ENCODE measurements at places on chromosomes 5 and 9. TPM values are rescaled to one million over a fixed set of nuclear protein-coding genes. Genes with fewer than 3 reads are reported as not detected.

DNA sequence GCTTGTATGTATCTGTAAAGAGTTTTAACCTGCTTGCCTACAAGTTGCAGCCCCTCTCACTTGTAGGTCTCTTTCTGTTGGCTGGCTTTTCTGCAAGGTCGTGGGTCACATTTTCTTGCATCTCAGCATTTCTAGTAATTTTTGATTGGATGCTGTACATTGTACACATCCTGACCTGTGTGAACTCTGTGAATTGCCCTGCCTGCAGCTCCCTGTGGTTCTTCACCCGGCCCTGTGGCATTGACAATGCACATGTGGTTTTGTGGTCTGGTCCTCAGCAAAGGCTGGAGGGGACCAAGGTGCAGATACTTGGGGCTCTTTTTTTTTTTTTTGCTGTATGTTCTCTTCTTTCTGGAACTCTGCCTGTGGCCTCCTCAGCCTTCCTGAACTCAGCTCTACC lies 53.6 kb downstream of the WNK2 start:
- no peak for DNase-seq

GRCh38 chr5:105735704-105736103 lies 1935.0 kb downstream of the EFNA5 start:
- DNase-seq: no peak

DNA sequence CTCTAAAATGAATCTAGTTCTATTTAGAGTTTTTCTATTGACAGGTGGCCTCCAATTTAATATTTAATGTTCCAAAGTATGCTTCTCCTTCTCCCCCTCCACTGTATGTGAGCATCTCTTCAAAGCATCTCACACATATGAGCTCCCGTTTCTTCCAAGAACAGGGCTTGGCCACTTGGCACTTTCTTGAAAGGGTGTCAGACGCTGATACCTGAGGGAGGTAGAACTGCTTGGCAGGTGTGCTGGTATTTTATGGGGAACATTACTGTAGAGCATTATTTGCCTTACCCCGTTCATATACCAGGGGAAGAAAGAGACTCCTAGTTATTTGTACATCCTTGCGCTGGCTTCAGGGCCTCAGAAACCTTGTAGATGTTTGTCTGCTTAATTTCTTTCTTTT lies 1.9 kb downstream of the RCL1 start:
- no peak for DNase-seq

GRCh38 chr5:122019919-122020590 lies 58.0 kb downstream of the LOX start:
- DNase-seq: no peak

DNA sequence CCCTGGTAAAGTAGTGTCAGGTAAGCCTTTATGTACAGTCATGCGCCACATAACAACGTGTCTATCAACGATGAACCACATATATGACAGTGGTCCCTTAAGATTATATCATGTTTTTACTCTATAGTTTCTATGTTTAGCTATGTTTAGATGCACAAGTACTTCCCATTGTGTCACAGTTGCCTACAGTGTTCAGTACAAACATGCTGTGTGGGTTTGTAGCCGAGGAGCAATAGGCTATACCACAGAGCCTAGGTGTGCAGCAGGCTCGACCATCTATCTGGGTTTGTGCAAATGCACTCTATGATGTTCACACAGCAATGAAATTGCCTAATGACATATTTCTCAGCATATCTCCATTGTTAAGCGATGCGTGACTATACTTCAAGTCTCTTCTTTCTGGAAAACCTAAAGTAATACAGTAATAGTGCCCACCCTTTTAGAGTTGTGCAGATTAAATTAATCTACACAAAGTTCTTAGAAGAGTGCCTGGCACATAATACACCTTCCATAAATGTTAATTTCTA lies 295.9 kb downstream of the ARHGAP26 start:
- no peak for DNase-seq

GRCh38 chr5:103291606-103292005 lies 33.0 kb downstream of the MACIR start:
- no peak for DNase-seq

DNA sequence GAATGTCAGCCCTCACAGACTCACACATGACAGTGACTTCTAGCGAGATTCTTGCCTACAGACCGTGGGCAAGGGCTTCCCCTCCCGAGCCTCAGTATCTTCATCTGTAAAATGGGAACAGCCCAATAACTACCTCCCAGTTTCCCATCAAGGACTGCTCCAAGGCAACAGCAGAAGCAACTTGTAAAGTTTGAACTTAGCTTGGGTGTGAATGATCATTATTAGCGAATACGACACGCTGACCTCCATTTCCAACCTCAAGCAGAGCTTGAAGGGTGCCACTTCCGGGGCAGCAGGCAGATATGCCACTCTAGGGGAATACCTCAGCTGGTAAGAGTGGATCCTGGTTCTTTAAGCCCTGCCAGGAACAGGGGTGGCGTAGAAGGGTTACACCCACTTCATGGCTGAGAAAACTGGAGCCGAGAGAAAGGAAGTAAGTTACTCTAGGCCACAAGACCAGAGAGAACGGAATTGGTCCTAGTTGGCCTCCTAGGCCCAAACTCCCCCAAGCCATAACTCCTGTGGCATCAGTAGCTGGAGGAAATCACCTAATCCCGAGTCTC lies 2.0 kb downstream of the RNF44 start:
- DNase-seq: no peak

DNA sequence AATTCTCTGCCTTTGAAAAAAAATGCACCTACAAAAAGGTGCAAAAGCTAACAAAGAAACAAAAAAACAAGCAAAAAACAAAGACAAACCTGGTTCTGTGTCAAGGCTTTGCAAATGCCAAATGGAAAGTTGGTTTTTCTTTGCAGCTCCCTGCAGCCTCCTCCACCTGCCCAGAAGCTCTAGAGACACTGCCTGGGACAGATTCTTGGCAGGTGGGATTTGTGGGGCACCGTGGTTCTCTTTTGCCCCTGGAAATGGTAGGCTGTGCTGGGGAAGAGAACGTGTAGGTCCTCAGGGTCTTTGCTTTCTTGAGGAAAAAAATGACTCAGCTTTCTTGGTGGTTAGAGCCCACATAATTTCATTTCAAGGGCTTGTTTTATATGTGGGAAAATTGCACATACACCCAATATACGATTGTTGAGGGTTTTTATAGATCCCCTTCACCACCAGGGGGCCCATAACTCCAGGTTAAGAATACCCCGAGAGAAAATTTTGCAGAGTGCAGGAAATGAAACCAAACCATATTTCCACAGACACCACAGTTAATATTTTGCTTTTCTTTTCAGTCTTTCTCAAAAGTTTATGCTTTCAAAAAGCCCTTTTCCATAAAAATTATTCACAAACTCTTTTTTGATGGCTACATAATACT lies 58.7 kb downstream of the NXNL2 start:
- no peak for DNase-seq

DNA sequence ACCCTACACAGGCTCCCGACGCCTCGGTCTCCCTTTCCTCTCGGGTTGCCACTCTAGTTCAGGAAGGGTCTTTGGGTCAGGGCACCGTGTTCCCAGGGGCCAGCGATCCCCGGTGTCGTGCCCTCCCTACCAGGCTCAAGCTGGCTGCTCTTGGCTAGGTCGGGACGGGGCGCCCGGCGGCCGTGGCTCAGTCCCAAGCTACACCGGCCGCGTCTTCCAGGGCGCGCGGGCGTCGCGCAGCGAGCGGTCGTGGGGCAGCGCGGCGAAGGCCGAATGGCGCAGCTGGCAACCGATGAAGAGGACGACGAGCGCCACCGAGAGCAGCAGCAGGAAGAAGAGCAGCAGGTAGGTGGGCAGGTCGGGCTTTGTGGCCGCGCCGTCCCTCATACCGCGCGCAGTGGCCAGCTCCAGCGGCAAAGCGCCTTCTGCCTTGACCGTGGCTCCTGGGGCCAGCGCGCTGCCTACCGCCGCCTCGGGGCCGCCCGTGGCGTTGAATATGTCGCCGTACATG lies 892 bp downstream of the SMIM32 start:
- no peak for DNase-seq

DNA sequence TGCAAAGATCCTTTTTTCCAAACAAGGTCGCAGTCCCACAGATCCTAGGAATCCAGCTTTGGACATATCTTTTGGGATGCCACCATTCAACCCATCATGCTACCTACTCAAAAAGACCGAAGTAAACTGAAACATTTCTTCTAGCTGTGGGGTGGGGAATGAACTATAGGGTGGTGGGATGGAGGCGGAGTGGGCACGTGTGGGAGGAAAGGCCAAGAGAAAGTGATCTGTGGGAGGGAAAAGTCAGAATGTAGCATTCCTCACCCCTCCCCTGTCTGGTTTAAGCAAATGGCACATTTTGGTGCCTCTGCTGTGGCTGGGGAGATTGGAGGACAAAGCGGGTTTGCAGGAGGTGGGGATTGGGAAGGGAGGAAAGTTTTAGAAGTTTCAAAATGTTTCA lies 59.2 kb upstream of the IL17B start:
- DNase-seq: no peak

The GOLM1 gene
- 4.7 TPM for total RNA-seq

All from left ventricle myocardium superior (tissue), 1 donor.